Effector memory CD4-positive, alpha-beta T cell (primary cell): ENCODE measurements at places on chromosomes 1 and 21.

DNA sequence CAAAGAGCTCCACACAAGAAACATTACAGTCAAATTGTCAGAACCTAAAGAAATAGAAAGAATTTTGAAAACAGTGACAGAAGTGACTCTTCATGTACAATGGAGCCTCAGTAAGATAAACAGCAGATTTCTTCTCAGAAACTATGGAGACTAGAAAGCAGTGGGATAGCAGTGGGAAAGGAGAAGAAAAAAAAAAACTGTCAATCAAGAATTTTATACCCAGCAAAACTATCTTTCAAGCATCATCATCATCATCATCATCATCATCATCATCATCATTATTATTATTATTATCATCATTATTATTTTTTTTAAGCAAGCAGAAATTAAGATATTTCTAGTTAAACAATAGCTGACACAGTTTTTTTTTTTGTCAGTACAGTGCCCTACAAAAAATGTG lies 24.2 kb downstream of the CEP170 start:
- DNase-seq: no peak

DNA sequence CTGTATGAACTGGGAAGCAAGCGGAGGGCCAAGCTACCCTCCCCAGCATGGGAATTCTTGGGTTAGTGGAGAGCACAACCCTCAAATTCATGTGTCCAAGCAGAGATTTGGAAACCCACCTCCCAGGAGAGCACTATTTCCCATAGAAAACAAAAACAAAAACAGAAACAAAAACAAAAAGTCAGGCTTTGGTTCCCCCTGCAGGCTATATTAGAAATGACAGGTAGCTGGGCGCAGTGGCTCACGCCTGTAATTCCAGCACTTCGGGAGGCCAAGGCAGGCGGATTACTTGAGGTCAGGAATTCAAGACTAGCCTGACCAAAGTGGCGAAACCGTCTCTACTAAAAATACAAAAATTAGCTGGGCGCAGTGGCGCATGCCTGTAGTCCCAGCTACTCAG lies 10.8 kb downstream of the MINDY1 start:
- DNase-seq: no peak

DNA sequence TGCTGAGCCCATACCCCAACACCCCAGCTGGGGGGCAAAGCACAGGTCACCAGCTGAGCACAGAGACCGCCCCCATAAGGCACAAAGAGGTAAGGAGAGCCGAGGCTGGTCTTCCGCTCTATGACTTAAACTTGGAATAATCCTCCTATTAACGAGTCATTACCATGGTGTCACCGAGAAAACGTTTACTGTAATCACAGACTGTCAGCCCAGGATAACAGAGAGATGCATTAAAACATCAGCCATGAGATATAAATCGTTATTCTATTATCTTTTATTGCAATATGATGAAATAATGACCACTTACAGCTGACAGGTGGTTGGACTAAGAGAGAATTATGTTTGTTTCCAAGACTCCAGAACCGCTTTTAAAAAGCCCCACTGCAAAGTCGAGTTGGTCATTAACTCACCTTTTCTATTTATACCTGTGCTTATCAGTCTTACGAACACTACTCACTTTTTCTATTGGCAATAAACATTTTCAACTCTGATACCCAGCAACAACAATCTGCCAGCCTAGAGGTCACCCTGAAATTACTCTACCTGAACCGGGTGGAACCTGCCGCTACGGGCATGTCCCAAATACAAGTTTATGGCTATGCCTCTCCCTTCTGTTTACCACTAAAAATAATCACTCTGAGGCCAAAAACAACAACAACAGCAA lies 21.5 kb downstream of the NPHP4 start:
- no peak for DNase-seq

- DNase-seq: no peak
These were observed 2.2 kb upstream of the CLCA2 start for GRCh38 chr1:86421601-86422280.

- no peak for DNase-seq
These were observed 5.4 kb upstream of the RGSL1 start for GRCh38 chr1:182444497-182444896.

DNA sequence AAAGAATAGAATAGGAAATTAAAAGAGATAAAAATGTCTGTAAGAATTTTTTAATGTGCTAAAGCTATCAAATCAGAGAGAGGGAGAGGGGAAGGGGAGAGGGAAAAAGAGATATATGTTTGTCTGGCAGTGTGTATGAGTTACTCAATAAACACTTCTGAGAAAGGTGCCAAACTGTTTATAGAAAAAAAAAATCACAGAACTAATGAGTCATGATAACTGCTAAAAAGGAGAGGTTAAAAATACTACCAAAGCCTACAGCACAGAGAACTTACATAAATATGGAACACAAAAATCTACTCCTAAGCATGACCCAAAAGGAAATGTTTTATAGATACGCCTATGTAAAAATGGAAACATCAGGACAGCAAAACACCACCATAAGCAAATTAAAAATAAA lies 45.4 kb downstream of the SELENOF start:
- no peak for DNase-seq

GRCh38 chr1:202858331-202858730 lies 30.6 kb downstream of the RABIF start:
- DNase-seq: no peak

DNA sequence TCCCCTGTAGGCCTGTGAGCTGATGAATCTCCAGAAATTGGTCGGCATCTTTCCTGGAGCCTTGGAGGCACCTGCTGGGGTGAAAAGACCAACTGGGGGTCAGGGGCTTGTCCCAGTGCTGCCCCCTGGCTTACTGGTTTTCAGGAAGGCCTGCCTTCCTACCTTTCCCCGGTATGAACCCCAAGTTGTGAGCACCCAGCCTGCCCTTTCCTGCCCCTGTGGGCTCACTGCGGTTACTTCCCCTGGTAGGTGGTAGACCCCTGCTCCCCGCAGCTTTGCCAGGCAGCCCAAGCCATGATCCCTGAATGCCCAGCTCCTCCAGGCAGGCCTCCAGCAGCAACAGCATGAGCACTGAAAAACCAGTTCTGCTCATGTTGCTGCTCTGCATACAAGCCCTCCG lies 10.2 kb downstream of the DMRTB1 start:
- no peak for DNase-seq

DNA sequence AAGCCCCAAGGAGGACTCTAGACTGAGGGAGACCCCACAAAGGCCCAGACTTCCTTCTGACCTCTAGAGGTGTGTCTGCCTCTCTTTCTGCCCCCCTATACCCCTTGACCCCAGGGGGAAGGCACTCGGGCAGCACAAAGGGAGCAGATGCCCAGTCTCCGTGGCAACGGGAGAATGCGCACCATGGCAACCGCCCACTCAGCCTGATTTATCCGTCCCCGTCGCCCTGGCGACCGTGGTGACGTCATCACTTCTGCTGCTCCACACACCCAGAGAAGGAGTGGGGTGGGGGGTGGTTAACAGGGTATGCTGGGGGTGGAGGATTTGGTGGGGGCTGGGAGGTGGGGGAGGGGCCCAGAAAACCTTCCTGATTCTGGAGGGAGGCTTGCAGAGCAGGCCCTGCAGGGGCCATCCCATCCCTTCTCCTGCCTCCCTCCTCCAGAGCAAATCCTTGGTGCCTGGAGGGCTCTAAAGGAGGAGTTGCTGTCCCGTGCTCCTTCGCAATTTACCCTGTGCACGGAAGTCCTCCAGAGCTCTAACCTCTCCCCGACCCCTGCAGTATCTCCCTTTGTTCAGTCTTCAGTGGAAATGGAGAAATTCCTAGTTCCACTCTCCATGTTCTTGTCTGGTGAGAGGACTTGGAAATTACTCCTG lies 6.3 kb downstream of the CELF3 start:
- DNase-seq: peak; percentile 8

GRCh38 chr1:41282679-41283317 lies 40.7 kb upstream of the SCMH1 start:
- no peak for DNase-seq

- no peak for DNase-seq
These were observed 146.6 kb upstream of the ADGRL2 start for GRCh38 chr1:81654147-81654546.

DNA sequence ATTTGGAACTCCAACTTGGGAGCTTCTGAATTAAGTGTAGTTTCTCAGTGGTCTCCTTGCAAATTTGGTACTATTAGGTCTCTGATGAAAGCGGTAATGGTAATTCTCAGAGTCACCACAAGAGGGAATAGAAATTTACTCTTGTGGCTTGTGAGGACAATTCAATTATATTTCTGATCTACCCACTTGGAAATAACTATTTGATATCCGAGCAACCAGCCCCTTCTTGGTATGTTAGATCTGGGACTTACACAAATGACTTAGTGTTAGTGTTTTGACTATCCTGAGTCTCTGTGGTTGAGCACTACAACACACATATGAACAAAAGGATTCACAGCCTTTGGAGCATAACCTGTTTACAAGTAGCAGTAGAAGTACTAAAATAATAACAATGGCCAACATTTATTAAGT lies 68.1 kb downstream of the RPS6KA1 start:
- no peak for DNase-seq

DNA sequence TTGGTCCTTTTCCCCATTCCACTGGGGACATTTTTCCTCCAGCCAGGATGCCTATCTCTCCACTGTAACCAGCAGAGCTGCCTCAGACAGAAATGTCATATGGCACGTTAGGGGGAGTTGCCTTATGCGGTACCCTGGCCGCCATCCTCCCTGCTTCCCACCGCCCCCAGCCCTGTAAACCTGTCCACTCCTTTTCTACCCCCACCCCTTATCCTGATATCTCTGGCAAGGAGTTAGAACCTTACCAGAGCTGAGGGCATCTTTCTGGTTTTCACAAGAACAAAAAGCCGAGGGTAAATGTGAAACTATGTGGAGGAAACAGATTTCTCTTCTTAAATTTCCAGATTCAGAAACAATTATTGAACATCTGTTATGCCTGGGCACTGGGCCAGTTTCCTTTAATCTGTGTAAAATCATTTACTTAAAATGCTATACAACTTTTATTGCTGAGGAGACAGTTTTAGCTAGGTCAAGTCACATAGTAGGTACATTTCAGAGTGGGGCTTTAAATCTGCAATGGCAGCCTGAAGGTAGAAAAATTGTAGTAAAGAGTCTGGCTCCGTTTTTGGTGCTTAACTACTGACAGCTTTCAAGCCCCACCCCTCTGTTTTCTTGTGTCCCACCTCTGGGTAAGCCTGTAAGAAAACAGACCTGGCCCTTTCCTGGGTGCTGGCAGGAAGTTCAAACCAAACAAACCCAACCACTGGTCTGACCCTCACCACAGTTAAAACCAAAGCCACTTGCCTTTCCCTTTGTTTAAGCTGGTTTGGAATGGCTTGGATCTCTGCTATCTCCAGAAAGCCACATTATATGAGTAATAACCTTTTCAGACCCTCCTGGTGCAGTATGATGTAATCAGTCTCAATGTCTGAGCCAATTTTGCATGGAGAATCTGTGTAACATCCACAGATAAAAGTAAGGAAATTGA lies 319.0 kb downstream of the HHAT start:
- no peak for DNase-seq

GRCh38 chr1:234326497-234327366 lies 46.5 kb upstream of the COA6 start:
- DNase-seq: peak; percentile 52

DNA sequence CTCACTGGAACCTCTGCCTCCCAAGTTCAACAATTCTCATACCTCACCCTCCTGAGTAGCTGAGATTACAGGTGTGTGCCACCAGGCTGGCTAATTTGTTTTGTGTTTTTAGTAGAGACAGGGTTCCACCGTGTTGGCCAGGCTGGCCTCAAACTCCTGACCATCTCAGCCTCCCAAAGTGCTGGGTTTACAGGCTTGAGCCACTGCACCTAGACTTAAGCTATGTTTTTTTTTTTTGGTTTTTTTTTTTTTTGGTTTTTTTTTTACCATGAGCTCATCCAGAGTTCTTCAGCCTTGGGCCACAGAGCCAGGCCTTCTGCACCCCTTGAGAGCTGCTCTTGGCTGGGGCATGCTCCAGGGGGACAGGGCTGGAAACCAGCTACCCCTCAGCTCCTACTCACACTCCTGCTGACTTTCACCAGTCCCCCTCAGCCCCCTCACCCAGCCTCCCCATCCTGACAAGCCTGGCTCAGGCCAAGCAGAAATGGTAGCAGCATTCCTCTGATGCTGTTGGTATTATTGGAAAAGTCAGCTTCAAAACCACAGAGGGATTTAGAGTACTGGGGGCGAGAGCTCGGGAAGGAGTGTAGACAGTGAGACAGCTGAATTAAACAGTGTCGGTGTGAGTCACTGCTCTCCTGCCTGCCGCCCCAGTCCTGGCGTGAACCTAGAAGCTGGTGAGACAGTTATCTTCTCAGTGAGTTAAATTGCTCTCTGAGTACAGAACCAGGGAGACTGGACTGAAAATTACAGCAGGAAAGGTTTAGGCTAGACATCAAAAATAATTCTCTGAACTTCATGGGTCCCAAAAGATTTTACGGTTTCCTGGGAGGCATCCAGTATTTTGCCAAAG lies 63.7 kb downstream of the NAV1 start:
- no peak for DNase-seq

GRCh38 chr1:184463680-184464079 lies 76.9 kb downstream of the C1orf21 start:
- no peak for DNase-seq

- no peak for DNase-seq
These were observed 13.8 kb downstream of the AGT start for GRCh38 chr1:230700132-230700531.

GRCh38 chr1:109969146-109969829 lies 15.3 kb upstream of the AHCYL1 start:
- no peak for DNase-seq

DNA sequence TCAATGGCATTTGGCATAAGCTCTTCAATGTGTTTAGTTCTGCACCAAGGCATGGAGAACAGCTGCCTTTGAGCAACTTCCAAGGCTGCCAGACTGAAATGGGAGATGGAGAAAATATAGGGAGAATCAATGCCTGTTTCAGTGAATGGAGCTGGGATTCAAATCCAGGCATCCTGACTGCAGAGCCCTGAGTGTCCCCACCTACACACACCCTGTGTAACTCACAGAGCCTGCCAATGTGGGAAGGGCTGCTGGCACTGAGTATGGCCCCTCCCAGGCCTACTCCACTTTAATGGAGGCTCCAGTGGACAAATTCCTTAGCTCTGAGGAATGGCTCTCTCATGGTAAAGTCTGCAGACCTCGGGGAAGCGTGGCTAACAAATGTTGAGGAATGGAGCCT lies 145.6 kb upstream of the TNR start:
- DNase-seq: no peak

GRCh38 chr1:220291580-220291979 lies 19.3 kb upstream of the RAB3GAP2 start:
- no peak for DNase-seq

DNA sequence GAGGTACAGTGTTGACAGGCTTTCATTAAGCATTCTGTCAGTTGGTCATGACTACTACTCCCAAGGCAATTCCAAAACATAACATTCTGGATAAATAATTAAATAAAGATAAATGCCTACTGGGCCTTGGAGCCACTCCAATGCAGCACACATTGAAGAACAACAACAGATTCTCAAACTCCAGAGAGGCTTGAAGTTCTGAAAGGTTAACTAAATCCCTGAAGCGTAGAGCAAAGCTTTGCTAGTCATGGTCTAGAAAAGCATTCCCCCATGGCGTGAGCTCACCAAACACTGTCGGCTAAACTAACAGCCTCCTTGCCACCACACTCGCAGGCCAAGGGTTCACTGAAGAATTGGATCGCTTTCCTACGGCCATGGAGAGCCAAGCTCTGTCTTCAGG lies 268.0 kb downstream of the ATG4C start:
- DNase-seq: no peak
